ENCODE measurements at places on chromosomes 3 and 15.
A peak's percentile ranks its signal among the peaks of the same experiment; 100 is the strongest.

- DNase-seq: no peak
Observed at GRCh38 chr3:188292251-188292650, 138.3 kb downstream of the LPP start.

DNA sequence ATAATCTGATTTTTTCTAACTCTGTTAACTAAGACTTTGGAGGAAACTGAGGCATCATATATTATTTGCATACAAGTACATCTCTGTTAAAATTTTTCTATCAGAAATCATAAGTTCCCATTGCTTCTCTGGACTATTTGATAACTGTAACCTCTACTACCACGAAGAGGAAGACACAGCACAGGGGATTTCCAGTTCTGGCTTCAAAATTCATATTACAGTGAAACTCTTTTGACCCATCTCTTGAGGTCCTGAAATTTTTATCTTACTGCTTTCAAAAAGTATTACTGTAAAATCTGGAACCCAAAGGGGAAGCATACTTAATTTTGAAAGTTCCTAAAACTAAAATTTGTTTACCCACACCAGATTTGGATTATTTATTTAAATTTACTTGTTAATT, 4.2 kb downstream of the PLSCR1 start:
- DNase-seq: peak; percentile 45

- DNase-seq: no peak
Observed at GRCh38 chr15:50758712-50759205, 6.7 kb downstream of the SPPL2A start.

GRCh38 chr15:85782064-85782463, 12.7 kb downstream of the KLHL25 start:
- DNase-seq: no peak

GRCh38 chr3:87088993-87089841, 98.3 kb upstream of the VGLL3 start:
- DNase-seq: no peak
